Osteocyte (in vitro differentiated cells): ENCODE measurements at places on chromosomes 16 and 17.

- DNase-seq: peak; percentile 93
These were observed 51.2 kb downstream of the RMI2 start for GRCh38 chr16:11396241-11397048.

DNA sequence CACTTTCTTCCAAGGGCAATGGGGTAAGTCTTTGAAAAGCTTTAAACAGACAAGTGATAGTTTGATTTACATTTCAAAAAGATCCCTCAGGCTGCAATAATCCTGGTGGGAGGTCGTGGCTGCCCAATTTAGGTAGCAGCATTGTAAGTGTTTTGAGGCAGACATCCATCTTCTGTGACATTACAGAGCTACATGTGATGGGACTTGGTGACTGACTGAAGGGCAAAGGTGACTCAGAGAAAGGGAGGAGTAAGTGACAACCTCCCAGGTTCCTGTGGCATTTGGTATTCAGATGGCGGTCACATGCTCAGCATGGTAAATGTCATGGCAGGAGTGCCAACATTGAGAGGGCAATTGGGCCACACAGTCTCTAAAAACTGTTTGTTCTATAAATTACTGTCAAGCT is 26.5 kb downstream of the STAT3 start:
- no peak for DNase-seq

DNA sequence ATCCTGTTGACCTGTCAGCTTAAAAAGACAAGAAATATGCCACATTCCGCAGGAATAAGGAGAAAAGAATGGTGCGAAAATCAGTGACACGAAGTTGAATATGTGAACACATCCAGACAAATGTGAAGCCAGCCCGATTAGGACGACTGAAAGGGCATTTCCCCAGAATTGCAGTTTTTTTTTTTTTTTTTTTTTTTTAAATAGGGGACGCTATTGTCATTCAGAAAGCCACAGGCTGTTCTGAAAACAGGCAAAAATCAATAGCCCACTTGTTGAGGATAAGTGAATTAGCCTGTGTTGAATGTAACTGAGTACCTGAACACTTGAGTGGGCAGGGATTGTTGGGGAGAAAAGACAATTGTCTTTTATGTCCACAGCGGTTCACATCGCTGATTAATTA is 507.1 kb downstream of the WWOX start:
- no peak for DNase-seq

- DNase-seq: no peak
These were observed 21.2 kb downstream of the PEMT start for GRCh38 chr17:17570140-17570797.

GRCh38 chr16:54706406-54706805 is 224.3 kb upstream of the IRX5 start:
- DNase-seq: no peak

GRCh38 chr16:25707982-25708583 is 16.3 kb downstream of the HS3ST4 start:
- DNase-seq: no peak

- no peak for DNase-seq
These were observed 1.2 kb downstream of the SNX20 start for GRCh38 chr16:50679676-50680555.

GRCh38 chr17:7048968-7049367 is 5.1 kb upstream of the SLC16A11 start:
- DNase-seq: no peak

DNA sequence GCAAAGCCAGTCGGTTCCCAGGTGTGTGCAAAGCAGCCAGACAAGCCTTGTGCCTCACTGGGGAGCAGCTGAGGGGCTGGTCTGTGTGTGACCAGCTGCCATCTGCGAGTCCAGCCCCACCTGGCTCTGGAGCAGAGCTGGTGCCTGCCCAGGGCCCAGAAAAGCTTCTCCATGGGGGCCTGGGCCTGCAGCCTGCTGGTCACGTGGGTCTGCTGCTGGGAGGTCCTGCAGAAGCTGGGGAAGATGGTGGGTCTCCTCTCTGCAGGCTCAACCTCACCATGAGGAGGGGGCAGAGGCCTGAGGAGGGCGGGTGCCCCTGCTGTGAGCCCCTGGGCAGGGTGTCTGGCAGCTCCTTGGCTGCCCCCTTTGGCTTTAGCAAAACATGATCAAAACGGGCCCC is 71.9 kb downstream of the ENGASE start:
- no peak for DNase-seq

DNA sequence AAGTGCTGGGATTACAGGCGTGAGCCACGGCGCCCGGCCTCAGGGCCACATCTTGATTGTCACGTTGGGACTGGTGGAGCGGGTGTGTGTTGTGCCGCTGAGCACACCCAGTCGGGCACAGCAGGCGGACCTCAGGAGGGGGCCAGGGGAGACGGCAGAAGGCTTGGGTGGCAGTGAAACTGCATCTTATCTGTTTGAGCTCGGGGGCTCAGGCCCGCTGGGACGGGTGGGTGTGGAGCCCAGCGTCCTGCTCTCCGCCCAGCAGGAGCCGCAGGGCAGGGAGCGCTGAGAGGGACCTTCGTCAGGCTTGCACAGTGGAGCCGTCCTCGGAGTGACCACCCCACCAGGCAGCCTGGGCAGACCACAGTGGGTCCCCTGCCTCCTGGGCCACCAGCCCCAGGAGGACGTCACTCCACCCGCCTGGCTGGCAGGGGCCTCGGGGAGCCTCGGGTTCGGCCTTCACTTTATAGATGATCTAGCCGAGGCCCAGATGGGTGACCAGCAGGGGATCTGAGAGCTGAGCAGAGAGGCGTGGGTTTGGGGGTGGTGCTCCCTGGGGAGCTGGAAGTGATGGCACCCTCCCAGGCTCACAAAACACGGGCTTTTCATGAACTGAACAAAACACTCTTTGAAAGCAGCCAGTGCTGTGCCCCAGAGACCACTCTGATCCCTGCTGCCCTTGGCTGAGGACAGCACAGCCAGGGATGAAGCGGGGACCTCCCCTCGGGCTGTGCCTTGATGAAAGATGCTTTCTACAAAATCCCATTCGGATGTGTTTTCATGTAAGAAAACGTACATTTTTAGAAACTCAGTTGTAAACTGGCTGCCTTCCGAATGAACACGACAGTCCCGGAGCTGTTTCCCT is 181.1 kb downstream of the SEC14L1 start:
- no peak for DNase-seq

DNA sequence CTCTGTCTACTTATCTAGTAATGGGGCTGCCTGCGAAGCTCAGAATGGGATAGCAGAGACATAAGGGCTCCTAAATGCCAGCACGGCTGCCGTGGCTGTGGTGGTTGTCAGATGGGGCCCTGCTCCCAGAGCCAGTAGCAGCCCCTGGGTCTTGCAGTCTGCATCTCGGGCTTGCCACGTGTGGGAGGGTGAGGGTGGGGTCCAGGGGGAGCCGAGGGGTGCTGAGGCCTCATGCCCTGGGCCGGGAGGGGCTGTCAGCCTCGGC is 88.8 kb upstream of the GSE1 start:
- no peak for DNase-seq

GRCh38 chr17:58480090-58480489 is 8.1 kb downstream of the HSF5 start:
- DNase-seq: no peak

- no peak for DNase-seq
These were observed 558 bp upstream of the ZFHX3 start for GRCh38 chr16:73048292-73049080.
